ENCODE measurements at places on chromosomes 7 and 10.
A peak's percentile ranks its signal among the peaks of the same experiment; 100 is the strongest.

GRCh38 chr10:32109603-32110002 lies 53.4 kb upstream of the KIF5B start:
- no peak for DNase-seq

GRCh38 chr7:31493714-31494181 lies 20.1 kb upstream of the ITPRID1 start:
- no peak for DNase-seq

DNA sequence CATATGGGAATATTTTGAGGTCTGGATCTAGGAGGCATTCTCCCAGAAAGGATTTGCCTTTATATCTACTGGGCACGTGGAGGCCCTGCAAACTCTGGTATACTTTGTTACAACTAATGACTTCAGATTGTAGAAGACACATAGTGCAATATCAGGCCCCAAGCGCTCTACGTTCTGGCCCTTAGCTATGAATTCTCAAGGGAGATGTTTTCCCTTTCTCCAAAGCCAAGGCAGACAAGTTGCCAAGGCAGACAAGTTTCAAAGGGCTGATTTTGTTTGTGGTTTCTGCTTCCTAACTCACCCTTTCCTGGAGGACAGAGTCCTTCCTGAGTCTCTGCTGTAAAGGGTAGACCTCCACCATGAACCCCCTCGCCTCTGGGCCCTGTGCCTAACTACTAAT lies 99.4 kb upstream of the CTTNBP2 start:
- DNase-seq: no peak

DNA sequence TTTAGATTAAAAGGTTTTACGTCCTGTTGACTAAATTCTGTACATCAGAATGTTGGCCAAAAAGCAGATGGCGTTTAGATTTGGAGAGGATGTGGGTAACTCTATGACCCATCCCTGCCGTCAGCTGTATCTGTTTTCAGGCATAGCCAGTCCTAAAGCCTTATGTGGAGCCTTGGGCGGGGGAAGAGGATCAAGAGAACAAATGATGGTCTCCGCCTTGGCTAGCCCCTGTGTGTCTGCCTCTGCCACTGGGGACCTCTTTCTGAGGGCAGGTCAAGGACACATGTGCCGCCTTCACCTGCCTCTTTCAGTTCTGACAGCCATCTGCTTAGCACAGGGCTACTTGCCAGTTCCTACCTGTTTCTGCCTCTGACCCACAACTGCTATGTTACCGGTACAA lies 24.1 kb downstream of the PDSS1 start:
- DNase-seq: no peak

GRCh38 chr10:73847031-73847430 lies 27.3 kb downstream of the CAMK2G start:
- no peak for DNase-seq

DNA sequence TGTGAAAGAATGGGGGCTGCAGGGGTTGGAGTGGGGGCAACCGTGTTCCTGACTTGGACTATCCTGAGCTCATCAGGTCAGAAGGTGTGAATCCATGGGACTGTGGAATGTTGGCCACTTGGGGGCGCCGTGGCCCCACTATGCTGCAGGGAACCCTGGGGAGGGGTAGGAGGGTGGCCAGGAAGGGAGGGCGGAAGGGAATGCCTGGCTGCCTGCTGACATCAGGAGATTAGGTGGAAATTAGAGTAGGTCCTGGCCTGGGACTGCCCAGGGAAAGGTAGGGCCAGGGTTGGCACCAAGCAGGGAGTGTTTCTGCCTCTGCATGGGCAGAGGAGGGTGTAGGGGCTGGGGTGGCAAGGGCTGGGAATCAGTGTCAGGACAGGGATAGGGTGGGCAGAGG lies 65.8 kb upstream of the PRSS58 start:
- DNase-seq: no peak

DNA sequence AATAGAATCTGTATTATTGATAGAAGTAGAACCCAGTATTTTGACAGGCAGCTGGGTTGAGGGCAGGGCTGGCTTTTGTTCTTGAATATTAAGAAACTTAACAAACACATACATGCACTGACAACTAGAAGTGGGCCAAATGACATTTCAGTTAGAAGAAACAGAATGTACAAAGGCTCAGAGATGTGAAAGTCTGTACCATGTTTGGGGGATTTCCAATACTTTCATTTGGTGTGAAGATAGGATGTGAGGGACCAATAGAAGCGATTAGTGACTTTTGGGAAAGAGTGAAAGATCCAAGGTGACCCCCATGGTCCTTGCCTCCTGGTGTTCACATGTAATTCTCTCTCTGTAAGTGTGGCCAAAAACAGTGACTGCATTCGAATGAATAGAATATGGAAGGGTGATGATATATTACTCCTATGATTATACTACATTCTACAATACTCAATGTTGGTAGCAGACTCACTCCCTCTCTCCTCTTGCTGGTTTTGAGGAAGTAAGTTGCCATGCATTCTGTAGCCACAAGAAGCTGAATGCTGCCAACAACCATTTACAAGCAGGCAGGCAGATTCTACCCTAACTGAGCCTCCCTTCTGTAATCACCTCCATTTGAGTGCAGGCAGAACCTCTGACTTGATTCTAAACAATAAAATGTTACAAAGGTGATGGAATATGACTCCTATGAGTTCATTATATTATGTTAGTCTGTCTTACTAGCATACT lies 151.4 kb downstream of the TMEM168 start:
- DNase-seq: no peak

DNA sequence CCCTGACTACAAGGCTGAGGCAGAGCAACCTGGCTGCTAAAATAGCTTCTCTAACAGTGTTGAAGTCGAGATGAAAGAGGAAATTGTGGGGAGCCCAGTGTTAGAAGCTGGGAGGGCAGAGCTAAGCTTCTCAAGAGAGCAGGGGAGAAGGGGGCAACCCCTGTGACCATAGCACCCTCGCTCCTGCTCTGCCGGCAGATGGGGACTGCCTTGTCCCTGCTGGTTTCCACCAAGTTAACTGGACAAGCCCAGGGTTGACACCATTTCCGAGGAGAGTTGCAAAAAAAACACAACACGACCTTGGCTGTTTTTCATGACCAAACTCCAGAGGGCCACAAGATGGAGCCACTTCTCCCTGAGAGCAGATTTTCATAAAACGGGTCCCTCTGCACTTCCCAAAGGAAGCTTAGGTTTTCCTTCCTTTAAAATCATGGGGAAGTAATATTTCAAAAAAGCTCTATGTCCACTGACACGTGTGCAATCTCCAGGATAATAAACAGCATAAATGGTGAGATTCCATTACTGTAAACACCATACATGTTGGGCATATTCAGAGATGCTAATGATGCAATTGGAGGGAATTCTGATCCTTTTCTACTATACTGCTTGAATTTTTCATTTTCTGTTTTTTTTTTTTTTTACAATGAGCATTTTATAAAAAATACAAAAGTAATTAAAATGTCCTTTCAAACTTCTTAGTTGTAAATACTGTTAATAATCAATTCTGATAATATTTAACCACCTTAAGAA lies 140.4 kb downstream of the PIP4K2A start:
- DNase-seq: peak; percentile 24

DNA sequence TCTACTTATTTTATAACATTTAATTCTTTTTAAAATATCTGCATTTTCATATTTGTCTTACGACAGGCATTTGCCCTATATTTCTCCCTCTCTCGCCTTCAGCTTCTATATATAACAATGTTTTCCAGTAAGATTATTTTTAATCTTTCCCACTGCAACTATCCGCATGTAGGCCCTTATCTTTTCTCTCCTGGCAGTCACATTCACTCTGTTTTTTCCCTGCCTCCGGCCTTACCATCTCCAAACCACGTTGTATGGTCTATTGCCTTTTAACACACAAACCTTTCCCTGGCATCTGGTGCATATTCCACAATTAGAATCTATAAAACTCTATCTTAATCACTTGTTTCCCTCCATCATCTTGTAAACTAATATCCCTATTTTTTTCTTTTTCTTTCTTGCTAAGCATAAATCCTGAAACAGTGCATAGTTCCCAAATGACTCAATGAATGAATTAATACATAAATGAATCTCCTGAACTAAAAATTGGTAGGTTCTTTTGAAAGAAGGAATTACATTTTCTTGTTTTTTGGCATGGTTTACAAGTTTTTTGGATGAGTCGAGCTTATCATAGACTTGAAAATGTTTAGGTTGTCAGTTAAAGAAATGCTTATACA lies 173.2 kb downstream of the SEMA3A start:
- DNase-seq: peak; percentile 65

GRCh38 chr7:30828591-30828990 lies 57.4 kb downstream of the MINDY4 start:
- DNase-seq: no peak

- DNase-seq: no peak
Measured at GRCh38 chr7:73908123-73908611, 47.2 kb downstream of the TMEM270 start.

DNA sequence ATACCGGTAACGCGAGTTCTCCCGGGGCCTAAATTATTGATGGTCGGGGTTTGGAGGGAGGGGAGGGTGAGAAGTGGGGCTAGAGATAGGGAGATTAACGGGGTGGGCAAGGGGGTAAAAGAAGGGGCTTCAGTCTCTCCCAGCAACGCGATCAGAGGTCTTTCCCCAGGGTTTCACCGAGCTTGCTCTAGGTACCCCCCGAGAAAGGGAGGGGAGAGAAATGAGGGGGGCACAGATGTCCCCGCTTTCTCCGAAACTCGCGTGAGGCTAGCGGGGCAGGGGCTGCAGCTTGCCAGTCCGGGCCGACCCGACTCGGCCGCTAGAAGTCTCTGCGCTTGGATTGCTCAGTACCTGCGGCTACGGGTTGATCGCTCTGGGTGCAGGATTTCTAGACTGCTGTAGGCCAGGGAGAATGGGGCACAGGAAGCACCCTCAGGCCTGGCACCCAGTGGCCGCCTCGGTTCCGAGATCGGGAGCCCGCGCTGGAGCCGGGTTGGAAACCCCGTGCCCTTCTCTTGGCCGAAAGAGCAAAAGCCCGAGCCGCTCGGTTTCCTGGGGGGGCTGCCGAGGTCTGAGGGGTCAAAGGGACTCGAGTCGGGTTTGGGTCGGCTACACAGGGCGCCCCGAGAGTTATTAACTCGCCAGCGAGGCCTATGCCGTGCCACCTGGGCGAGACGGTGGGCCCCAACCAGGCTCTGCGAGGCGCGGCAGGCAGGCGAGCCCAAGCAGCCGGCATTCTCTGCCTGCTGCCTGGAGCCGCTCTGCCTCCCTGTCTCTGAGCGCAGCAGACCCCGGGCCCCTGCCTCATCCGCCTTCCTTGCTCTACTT lies 3.1 kb downstream of the PAX2 start:
- no peak for DNase-seq

- no peak for DNase-seq
Measured at GRCh38 chr7:151150388-151150787, 17.1 kb downstream of the GBX1 start.

DNA sequence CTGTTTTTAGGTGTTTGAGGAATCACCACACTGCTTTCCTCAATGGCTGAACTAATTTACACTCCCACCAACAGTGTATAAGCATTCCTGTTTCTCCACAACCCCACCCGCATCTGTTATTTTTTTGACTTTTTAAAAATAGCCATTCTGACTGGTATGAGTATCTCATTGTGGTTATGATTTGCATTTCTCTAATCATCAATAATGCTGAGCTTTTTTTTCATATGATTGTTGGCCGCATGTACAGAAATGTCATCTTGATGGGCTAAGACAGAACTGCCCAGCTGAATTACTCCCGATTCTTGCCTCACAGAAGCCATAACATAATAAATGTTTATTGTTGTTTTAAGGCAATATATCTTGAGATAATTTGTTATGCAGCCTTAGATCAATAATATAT lies 93.1 kb upstream of the DKK1 start:
- DNase-seq: no peak

DNA sequence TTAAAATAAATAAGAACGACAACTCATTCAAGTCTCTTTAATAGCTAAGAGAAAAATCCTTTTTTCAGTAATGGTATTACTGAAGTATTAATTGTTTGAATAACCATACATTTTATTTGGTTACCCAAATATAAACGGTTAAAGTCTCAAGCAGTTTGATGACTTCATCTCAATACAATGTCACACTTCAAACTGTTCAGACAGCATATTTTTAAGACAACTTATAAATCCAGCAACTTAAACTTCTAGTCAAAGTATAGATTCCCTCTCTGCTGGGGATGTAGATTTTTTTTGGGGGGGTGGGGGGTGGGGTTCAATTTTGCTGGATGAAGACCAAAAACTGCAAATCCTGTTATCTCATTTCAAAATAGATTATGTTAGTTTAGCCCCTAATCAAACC lies 42.0 kb downstream of the GNA12 start:
- DNase-seq: peak; percentile 84

GRCh38 chr7:105674200-105674920 lies 93.1 kb upstream of the EFCAB10 start:
- DNase-seq: no peak

DNA sequence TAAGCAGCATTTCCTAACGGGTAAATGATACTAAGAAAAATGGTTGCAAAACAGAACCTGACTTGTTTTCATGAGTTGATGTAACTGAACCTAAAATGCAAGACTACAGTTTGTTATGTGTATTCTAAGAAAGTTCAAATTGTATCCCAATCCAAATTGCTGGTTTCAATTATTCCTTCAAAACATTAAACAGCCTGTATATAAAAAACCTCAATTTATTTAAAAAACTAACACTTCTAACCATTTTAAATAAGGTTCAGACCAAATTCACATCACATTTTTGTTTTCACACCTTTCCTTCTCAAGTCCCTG lies 80.9 kb downstream of the LRRC17 start:
- DNase-seq: no peak

DNA sequence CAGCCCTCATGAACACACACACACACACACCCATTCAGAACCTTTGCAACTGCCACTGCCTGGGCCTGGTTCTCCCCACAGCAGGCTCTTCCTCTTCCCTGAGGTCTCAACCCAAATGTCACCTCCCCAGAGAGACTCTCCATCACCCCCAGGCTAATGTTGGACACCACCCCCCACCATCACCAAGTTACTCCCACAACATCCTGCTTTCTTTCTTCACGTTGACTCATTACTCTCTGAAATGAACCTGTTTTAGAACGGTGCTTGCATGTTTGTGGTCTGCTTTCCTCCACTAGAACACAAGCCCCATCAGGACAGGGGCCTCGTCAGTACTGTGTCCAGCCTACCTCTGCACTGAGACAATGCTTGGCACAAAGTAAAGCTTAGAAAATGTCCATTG lies 16.0 kb downstream of the AFAP1L2 start:
- no peak for DNase-seq

DNA sequence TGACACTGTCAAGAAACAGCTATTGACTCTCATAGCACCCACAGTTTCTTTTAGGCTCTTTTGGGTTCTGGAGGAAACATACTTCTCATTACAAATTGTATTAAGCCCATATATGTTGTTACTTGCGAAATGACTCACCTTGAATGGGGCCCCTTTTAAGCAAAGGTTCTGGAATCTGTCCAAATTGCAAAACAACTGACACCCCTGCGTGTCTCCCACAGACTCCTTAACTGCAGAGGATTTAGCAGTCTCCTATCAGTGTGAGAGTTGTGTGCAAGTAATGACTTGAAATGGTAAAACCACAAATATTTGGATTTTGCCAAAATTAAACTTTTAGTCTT lies 192.3 kb downstream of the DNAJC1 start:
- no peak for DNase-seq

- DNase-seq: no peak
Measured at GRCh38 chr7:101420436-101420835, 57.8 kb downstream of the COL26A1 start.
